ENCODE measurements at places on chromosomes 1 and 21.

- DNase-seq: no peak
These were observed 32.3 kb downstream of the HHAT start for GRCh38 chr1:210360852-210361477.

DNA sequence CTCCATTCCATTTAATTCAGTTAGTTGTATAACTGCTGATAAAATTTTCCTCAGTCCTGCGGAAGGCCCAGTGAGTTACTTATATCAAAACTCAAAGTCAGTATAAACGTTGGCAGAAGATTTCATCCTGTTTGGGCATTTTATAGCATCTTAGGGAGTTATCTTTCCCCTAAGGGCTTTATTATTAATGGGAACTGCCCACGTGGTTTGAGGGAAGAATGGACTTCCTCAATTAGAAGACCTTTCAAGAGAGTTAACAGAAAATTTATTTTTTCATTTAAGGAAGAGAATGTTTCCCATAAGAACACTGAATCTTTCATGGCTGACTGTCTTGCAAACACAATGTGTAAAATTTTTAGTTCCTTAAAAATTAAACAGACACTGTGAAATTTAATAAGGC lies 400.1 kb downstream of the NEGR1 start:
- DNase-seq: no peak

DNA sequence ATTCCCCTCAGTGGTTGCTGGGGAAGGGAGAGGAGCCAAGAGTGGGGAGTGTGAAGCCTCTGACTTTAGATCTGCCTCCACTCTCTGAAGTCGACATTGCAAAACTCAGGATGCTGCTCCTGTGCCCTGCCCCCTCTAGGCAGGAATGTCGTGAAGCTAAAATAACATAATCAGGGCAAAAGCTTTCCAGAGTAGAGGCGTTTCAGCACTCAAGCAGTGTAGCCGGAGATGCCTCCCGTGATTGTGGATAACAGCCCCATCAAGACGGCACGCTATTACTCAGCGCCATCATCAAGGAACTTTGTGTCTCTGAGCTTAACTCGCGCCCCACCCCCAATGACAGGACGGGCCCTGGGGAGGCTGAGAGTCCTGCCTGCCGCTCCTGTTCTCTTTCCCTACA lies 60.0 kb downstream of the FBXO2 start:
- no peak for DNase-seq

DNA sequence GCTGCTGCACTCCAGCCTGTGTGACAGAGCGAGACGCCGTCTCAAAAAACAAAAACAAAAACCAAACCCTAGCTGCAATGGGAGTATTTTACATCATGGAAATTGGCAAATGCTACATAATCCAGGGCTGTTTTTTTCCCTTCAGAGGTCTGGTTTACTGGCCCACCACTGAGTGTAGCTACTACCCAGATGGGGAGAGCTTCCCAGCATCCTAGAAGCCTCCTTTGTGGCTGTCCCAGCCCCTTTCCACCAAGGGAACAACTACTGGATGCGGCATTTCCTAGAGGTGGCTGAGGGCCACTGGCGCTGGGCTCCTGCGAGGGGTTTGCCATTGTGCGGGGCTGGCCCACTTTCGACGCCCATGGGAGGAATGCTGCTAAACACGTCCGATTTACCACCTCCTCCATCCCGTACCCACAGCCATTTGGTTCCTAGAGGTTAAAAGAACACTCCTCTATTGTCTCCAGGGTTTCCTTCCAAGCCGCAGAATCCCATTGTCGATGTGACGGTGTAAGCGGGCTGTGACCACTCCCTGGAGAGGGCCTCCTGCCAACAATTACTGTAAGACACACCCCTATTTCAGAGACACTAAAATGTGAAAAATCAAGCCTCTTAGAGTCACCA lies 55.4 kb downstream of the RUNX3 start:
- DNase-seq: no peak

GRCh38 chr21:31257265-31257664 lies 86.8 kb downstream of the TIAM1 start:
- no peak for DNase-seq

DNA sequence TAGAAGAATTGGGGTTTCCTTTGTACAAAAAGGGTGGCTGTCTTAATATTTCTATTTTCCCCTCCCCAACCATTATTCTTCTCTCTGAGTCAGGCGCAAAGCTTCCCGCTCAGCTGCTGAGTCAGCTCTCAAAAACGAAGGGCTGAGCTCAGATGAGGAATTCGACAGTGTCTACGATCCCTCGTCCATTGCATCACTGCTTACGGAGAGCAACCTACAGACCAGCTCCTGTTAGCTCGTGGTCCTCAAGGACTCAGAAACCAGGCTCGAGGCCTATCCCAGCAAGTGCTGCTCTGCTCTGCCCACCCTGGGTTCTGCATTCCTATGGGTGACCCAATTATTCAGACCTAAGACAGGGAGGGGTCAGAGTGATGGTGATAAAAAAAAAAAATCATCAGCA lies 3.0 kb upstream of the TUFT1 start:
- DNase-seq: no peak
